ENCODE measurements at places on chromosomes 6 and 20. TPM values are rescaled to one million over a fixed set of nuclear protein-coding genes. Genes with fewer than 3 reads are reported as not detected.

DNA sequence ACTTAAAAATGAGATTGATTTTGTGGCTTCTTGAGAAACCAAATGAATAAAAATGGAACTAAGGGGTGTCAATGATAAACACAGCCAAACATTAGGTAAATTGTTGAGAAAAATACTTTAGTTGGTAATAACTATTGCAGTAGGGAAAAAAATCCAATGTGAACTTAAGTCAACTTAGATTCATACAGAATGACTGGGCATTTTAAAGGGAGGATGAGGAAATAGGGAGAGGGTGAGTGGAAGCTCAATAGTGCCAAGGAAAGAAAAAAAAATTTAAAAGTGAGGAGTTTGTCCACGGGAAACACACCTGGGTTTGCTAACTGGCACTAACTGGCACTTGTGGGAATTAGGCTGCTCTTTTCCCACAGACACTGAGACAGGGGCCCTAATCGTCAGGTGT, 26.2 kb upstream of the PGK2 start:
- DNase-seq: no peak

DNA sequence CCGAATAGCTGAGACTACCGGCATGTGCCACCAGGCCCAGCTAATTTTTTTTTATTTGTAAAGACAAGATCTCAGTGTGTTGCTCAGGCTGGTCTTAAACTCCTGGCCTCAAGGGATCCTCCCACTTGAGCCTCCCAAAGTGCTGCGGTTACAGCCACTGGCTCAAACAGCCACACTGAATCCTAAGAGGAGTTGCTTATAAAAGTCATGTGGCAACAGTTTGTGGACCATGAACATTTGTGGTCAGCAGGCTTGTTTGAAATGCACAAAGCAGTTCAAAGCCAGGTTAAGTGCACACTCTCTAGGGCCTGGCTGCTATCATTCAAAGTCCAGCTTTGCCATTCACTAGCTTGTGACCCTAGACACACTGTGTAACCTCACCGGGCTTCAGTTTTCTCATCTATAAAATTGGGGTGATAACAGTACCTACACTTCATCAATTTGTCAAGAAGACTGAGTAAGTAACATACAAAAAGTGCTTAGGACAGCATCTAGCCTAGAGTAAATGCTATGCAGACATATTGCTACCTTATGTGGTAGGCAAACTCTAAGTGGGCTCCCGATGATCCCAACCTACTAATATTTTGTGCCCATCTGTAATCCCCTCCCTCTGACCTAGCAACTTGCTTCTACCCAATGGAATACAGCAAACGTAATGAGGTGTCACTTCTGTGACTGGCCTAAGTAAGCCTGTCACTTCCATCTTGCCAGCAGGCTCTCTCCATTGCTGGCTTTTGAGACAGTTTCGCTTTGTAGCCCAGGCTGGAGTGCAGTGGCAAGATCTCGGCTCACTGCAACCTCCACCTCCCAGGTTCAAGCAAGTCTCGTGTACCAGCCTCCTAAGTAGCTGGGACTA, 122.9 kb downstream of the ZMYND8 start:
- no peak for DNase-seq

DNA sequence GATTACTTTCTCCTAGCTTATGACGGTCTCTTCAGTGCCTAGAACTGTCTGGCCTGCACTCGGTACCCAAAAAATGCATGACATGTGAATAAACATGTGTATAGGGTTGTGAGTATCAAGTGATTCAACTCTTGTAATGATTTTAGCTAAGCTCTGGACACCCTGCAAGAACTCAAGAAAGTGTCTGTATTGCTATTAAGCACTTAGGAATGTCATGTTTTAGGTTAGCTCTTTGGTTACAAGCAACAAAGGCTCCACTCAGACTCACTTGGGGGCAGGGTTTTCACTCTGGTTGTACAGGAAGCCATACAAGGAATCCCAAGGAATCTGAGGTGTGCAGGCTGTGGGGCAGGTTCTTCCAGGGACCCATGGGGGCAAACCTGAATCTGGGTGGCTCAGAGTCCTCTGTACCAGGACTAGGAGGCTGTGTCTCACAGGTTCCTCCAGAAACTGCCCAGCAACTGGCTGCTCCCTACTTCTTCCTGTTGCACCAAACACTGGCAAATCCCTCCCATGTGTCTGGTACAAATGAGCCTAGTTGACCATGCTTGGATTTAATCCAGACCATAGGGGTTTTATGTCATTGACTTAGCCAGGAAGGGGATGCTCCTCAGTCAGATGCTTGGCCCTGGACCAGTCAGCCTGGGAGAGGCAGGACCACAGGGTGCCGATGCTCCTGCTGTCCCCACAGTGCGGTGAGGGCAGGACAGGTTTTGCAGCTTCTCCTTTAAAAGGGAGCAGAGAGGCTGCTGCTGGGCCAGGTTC, 77.9 kb upstream of the CDH4 start:
- DNase-seq: no peak

DNA sequence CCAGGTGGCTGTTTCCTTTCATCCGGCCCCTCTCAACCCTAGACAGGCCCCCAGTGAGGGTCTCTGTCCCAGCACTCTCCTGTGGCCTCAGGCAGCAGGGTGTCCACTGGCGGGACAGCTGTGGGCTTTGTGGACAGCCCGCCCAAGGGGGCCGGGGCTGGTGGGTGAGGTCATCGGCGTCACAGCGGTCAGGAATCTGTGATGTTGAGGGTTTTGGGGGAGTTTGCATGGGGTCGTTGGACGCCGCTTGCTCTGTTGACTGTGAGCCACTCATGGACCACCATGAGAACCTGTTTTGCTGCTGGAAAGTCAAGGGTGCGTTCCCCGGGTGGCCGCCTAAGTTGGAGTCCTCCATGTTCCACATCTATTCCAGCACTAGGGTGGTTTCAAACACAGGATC, 146.4 kb downstream of the DTNBP1 start:
- DNase-seq: no peak

DNA sequence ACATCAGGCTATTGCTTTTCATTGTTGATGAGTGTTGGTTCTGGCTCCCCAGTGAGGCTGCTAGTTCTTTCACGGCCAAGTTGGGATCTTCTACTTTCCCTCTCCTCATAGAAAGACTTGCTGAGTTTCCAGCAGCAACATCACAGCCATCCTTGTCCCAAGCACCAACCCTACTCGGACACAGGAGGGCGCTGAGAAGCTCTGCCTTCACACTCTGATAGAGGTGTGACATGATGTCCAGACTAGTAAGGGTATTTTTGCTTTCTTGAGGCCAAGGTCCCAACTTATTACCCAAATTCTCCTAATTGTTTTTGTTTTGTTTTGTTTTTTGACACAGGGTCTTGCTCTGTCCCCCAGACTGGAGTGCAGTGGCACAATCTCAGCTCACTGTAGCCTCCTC, 3.0 kb upstream of the GCM1 start:
- no peak for DNase-seq

DNA sequence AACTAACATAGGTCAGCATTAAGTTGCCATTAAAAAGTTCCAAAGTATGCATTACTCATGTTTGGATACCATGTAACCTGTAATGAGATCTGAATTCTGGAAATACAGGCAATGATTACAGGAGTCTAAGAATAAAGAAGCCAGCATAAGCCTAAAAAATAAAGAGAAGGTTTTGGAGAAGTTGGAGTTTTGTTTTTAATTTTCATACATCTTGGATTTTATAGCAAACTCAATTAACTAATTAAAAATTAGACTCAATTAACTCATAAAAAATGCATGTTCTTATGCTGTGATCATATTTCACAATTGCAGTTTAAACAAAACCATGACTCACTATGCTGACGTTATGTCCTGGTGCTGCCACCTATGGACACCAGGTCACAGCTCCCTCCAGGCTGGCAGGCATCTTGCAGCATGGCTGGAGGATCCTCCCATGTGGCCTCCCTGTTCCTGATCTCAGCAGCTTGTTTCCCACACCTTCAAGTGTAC, 648.8 kb upstream of the AGPAT4 start:
- no peak for DNase-seq

DNA sequence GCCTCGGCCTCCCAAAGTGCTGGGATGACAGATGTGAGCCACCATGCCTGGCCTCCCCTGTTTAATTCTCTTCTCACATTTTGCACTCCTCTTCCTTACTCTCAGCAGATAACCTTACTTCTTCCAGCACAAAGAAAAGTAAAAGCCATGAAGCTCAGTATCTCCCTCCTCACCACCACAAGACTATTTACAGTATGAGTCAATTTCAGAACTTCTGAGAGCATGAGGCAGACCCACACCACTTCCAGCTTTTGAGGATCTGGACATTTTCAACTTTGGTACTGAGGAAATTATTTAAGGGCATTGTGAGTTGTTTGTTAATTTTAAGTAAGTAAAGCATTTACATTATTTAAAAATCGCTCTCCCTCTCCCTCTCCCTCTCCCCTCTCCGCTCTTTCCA, 8.0 kb upstream of the SNX3 start:
- DNase-seq: no peak

The COX4I2 gene
- not detected for polyA plus RNA-seq

- DNase-seq: no peak
Measured at GRCh38 chr20:23138682-23139081, 52.6 kb upstream of the CD93 start.

The SLC52A3 gene
- polyA plus RNA-seq: not detected

DNA sequence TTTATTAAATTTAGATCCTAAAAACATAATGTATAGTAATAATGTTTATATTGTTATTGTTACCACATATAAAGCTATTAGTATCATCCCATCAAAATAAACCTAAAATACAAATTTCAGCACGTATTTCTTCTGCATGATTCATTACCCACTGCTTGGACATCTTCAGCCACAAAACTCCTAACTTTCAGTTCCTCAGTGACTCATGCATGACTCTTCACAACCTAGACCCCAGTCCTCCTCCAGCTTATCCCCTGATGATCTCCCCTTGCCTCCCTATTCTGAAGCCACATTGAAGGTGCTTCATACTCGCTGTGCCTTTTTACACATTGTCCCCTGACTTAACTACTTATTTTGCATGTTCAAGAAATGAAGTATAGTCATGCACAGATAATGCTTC, 11.2 kb upstream of the GPRC6A start:
- no peak for DNase-seq

The APOBEC2 gene
- polyA plus RNA-seq: 0.50 TPM

The RTN4IP1 gene
- polyA plus RNA-seq: 5.0 TPM

The ZGPAT gene
- 33.9 TPM for polyA plus RNA-seq

GRCh38 chr20:41011551-41012067, 17.0 kb upstream of the TOP1 start:
- DNase-seq: no peak

DNA sequence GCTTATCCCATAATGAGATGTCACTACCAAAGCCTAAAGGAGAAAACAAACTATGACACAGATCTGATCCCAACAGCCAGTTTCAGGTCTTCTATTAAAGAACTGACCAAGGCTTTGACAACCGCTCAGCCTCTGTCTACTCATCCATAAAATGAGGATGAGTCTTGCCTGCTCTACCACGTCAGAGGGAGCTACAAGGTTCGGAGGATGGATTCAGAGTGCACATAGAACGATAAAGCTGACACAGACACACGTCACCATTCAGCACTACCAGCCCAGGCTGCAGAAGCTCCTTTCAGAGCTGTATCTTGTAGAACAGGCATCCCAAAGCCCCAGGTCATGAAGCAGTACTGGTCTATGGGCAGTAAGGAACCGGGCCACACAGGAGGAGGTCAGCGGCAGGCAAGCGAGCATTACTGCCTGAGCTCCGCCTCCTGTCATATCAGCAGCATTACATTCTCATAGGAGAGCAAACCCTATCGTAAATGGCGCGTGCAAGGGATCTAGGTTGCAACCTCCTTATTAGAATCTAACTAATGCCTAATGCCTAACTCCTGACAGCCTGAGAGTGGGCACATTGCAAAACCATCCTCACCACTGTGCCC, 25.1 kb downstream of the KIF16B start:
- DNase-seq: no peak

- no peak for DNase-seq
Measured at GRCh38 chr6:77025736-77026223, 437.5 kb downstream of the HTR1B start.
